ENCODE measurements at places on chromosomes 6 and 20.

GRCh38 chr6:117545161-117545595 is 57.1 kb downstream of the GOPC start:
- DNase-seq: no peak

GRCh38 chr6:124073021-124073420 is 269.4 kb downstream of the NKAIN2 start:
- DNase-seq: no peak

GRCh38 chr6:88983532-88983931 is 20.1 kb upstream of the RNGTT start:
- DNase-seq: no peak

DNA sequence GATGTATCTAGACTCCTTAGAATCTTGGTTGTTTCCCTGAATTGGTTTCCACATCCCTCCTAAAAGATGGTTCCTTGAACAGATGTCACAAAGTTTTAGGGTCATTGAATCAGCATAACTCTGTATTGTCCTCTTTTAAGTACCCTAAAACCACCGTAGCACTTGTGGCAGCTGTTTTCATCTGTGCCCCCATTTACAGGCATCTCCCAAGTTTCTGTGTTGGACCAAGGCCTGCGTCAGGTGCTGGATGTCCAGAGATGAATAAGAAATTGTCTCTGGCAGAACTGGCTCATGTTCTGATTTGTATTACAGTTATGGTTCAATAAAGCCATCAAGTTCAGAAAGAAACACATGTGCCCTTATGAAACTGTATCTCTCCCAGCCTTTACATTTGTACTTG is 48.3 kb downstream of the CTNNBL1 start:
- DNase-seq: no peak

GRCh38 chr6:167985911-167986595 is 11.4 kb upstream of the KIF25 start:
- no peak for DNase-seq

GRCh38 chr6:25511376-25511775 is 140.6 kb upstream of the SCGN start:
- DNase-seq: no peak

All from activated CD4-positive, alpha-beta T cell treated with anti-CD3 and anti-CD28 coated beads, Interleukin-2, amount 50 U/mL, for 24 hours (primary cell).